Panc1 (cell line): ENCODE measurements at places on chromosomes 7 and 10. TPM values are rescaled to one million over a fixed set of nuclear protein-coding genes. Genes with fewer than 3 reads are reported as not detected.

HECW1 gene
- 0.77 TPM for total RNA-seq

EIF5AL1 gene
- total RNA-seq: 1.6 TPM

SPDYE9 gene
- not detected for total RNA-seq

DNA sequence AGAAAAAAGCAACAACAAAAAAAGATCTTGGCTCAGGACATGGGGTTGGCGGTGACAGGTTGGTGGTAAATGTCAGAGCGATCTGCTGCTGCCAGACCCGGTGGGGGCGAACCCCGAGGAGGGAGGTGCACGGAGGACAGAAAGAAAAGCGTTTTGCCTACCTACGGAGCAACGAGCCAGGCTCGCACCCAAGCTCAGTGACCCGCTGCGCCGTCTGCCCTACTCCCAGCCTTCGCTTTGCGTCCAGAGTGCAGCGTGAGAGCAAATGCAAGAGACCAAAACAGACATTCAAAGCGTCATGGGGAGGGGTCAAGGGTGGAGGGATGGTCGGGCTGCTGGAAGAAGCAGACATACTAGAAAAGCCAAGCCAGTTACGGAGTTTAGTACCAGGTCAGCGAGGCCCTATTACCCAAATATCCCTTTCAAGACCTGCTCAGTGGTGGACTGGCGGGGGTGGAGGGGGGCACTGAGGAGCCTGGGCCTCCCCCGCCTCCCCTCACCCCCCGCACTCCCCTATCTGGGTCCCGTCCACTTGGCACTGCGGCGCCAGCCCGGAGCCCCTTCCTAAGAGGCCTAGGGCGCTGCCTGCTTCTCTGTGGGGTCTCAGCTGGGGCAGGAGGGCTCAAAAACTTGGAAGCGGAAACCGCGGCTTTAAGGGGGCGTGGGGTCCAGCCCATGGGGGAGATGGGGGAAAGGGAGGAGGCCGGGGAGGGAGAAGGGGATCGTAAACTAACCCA, 66.9 kb downstream of the SLC29A4 start:
- no peak for DNase-seq
- H3K27me3 ChIP-seq: no peaks in the 10 kb centered on the region
- H3K4me3 ChIP-seq: no peak overlapping the region
- H3K4me1 ChIP-seq: 0 out of 2 replicates have a peak, but pooled peaks cover 2% of the 10 kb centered on the region

- H3K27ac ChIP-seq: no peak overlapping the region
- no peak overlapping the region for H3K4me3 ChIP-seq
- no peaks in the 10 kb centered on the region for H3K36me3 ChIP-seq
- no peaks in the 10 kb centered on the region for H3K4me1 ChIP-seq
- no peak for DNase-seq
- peaks cover 15% of the 10 kb centered on the region for H3K27me3 ChIP-seq
Observed at GRCh38 chr10:44370731-44371248, 14.1 kb downstream of the CXCL12 start.

DNA sequence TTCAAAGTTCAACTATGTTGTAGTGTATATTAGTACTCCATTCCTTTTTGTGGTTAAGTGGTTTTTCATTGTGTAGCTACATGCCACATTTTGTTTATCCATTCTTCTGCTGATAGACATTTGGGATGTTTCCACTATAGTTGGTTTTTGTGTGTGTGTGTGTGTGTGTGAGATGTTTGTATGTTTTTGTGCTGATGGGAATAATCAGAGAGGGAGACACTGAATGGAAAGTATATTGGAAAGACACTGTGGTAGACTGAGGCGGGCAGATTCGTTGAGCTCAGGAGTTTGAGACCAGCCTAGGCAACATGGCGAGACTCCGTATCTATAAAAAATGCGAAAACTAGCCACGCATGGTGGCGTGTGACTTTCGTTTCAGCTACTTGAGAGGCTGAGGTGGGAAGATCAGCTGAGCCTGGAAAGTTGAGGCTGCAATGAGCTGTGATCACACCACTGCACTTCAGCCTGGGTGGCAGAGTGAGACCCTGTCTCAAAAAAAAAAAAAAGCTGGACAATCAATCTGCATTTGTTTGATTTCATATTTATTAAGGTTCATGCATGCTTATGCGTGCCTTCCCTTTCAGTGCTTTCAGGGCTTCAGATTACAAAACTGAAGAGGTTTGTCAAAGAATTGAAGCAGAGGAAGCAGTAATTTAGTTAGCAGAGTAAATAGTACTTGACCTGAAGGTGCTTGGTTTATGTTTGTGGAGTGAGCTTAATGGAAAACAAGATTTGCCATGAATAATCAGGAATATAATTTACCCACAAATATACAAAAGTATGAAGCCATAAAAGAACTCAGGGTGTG, 14.7 kb downstream of the SEC24C start:
- no peaks in the 10 kb centered on the region for H3K4me1 ChIP-seq
- no peaks in the 10 kb centered on the region for H3K27me3 ChIP-seq
- DNase-seq: no peak
- no peak overlapping the region for H3K4me3 ChIP-seq
- H3K36me3 ChIP-seq: peaks cover 26% of the 10 kb centered on the region
